GM12878 (cell line): ENCODE measurements at places on chromosomes 16 and 17.

- peak; percentile 56 for DNase-seq
Measured at GRCh38 chr17:80891397-80892018, 100.1 kb upstream of the CHMP6 start.

DNA sequence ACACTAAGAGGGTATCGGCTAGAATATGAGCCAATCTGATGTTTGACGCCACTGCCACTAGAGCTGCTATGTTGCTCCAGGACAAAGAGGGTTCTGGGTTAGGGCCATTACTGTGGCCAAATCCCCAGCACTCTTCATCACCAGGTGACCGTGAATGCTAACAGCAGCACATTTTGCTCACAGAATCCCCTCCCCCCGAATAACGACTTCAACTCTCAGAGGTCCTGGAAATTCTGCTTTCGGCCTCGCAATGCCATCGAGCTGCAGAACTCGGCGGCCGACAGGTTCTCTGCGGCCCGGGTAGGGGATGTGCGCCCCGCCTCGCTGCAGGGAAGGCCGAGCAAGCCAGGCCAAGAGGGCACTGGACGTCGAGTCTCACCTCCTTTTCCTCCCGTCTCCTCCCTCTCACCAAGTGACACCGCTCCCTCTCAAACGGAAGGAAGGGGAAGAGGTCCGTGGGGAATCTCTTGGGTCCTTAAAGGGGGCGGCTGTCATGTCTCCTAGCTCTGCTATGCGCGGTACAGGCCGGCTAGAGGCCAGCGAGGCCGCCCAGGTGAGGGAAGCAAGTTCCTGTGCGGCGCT lies 31.9 kb downstream of the CDK5R1 start:
- no peak for DNase-seq

GRCh38 chr17:29593591-29594518 lies 923 bp downstream of the ANKRD13B start:
- no peak for DNase-seq

DNA sequence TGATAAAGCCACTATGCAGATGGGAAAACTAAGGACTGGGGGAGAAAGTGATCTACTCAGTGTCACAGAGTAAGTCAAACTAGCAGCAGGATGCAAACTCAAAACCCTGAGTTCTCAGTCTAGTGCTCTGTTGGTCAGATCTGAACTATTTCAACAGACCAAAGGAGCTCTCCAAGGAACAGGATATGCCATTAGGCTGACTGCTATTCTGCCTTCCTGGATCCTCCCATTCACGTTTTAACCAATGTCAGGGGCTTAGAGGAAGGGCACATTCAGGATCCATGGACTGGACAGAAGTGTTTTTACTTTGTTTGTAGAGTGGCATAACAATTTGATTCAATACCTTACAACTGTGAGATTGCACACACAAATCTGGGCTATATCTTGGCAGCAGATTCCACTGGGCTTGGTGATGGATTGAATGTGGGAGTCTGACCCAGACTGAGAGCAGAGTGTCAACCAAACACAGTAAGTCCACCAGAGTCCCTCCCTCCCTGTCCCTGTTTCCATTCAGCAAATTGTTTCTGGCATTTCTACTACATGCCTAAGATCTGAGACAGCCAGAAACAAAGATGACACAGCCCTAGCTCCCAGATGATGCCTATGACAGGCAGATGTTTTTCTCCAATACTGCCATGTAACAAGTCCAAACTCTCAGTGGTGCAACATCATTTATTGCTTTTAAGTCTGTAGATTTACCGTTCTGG lies 337.8 kb upstream of the CDH5 start:
- DNase-seq = no peak

DNA sequence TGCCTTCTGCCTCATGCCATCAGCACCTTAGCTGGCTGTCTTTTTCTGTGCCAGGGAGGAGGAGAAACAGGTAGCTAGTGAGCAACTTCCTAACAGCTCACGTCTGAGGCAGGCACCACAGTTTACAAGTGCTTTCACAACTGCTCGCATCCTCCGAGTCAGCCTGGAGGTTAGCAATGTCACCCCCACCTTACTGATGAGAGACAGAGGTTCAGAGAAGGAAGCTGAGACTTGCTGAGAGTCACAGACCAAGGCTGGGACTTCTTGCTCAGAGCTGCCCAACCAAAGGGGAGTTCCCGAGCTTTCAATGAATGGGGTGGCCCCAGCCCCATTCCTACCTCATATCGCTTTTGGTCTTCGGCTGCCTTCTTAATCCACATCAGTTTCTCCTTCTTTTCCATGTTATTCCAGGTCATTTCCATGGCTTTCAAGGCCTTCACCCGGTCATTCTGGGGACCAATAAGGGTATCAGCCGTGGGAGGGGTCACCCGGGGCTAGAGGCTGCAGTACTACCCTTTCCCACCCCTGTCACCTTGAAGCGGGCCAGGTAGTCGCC lies 9.6 kb downstream of the UBTF start:
- no peak for DNase-seq

- peak; percentile 38 for DNase-seq
Measured at GRCh38 chr16:27235055-27235937, 32.0 kb downstream of the KDM8 start.
